Stimulated activated CD4-positive, alpha-beta T cell treated with anti-CD3 and anti-CD28 coated beads, Interleukin-2, amount 100 ng/mL, for 48 hours (primary cell): ENCODE measurements at places on chromosomes 6 and 20.

- DNase-seq, result no peak
Measured at GRCh38 chr20:25218492-25218891, 23.0 kb downstream of the ENTPD6 start.

DNA sequence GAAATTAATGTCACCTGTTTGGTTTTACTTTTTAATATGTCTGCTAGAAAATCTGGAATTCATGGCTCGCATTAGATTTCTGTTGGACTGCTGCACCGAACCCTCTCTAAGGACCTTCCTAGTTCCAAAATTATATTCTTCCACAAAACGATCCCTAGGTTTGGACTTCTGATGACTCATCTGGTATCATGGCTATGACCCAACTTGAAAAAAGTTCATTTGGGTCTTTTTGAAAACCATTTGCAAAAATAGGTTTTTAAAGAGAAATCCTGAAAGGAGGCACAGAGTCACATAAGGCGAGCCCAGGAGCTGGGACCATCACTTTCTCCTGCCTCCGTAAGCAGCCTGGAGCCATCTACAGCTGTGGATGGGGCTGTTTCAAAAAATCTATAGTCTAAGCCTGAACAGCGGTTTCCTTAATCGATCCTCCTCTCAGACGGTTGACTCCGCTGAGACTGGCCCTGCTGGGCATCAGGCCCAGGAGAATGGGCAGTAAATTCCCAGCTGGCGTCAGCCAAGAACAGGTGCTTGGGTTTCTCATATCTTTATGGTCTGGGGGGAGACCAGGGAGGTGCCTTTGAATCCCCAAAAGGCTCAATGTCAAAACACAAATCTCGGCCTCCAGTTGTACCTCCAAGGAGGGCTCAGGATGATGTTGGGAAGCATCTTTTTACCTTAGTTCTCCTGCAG is 44.6 kb downstream of the SLC24A3 start:
- no peak for DNase-seq

GRCh38 chr6:39812853-39813533 is 20.8 kb downstream of the DAAM2 start:
- no peak for DNase-seq

DNA sequence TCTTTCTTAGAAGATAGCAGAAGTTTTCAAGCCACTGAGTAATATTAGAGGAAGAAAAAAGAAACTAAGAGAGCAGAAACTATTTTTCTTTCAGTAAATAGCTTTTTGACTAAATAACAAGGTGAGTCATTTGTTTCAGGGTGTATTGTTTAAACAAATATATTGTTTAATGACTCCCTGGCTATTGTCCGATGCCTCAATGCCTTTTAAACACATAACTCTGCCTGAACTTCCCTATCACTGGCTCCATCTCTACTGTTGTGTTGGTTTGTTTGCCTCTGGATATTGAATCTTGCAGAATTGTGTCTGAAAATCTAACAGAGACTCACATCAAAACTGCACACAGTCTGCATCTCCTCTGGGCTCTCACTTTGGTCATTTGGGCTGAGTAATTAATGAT is 19.6 kb upstream of the CLIC5 start:
- DNase-seq, result no peak

DNA sequence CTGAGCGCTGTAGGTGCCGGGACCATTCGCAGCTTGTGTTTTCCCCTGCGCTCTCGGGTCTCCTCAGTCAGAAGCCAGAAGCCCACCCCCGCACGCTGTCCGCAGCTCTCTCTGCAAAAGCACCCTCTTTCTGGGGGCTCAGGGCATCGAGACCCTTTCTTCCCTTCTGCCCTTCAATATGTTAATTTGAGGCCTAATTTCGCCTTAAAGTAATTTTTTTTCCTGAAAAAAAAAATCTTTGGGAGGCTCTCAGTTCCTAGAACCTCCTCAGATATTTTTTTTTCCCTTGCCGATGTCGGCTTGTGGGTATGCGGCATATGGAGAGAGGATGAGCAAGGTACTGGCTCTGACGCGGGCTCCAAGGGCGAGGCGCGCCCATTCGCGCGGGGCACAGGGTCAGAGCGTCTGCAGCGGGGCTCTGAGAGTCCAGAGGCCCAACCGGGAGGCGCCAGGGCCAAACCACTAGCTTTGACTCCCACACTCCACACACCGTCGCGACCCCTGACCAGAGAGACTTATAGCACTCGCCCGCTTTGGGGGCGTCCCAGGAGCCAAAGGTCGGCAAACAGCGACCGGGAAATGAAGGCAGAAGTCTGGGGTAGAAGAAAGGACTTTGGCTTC is 893 bp downstream of the PRDM13 start:
- no peak for DNase-seq

- DNase-seq, result no peak
Measured at GRCh38 chr6:40960742-40961430, 78.1 kb downstream of the UNC5CL start.

GRCh38 chr6:3809982-3810381 is 39.2 kb upstream of the FAM50B start:
- no peak for DNase-seq

GRCh38 chr20:63567386-63568169 is 6.5 kb downstream of the HELZ2 start:
- peak; percentile 39 for DNase-seq

DNA sequence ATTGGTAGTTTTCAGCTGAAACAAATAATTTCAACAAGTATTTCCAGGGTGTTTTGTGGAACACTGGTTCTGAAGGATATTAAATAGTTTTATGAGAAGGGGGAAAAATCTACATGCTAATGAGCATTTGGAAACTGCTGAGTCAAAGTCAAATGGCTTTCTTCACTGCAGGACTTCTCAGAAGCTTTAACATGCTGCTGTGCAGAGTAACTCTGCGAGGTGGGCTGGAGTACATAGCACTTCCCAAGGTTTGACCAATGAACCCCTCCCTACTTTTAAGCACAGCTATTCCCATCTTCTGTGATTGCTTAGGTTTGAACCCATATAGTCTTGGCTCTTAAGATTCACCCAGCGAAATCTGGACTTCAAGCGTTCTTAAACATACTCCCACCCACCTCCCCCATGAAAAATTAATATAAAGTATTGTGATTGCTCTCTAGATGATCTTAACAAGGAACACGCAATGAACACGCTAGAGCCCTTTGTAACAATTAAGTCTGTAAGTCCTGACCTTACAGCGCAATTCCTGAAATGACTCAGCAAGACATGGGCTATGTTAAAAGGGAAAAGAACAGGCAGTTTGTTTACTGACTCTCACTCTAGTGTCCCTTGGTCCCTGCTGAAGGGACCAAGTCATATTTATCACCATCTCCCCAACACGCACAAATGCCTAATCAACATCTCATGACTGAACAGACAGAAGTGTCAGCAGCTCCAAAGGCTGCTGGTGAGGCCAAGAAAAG is 105.2 kb downstream of the NFATC2 start:
- no peak for DNase-seq

DNA sequence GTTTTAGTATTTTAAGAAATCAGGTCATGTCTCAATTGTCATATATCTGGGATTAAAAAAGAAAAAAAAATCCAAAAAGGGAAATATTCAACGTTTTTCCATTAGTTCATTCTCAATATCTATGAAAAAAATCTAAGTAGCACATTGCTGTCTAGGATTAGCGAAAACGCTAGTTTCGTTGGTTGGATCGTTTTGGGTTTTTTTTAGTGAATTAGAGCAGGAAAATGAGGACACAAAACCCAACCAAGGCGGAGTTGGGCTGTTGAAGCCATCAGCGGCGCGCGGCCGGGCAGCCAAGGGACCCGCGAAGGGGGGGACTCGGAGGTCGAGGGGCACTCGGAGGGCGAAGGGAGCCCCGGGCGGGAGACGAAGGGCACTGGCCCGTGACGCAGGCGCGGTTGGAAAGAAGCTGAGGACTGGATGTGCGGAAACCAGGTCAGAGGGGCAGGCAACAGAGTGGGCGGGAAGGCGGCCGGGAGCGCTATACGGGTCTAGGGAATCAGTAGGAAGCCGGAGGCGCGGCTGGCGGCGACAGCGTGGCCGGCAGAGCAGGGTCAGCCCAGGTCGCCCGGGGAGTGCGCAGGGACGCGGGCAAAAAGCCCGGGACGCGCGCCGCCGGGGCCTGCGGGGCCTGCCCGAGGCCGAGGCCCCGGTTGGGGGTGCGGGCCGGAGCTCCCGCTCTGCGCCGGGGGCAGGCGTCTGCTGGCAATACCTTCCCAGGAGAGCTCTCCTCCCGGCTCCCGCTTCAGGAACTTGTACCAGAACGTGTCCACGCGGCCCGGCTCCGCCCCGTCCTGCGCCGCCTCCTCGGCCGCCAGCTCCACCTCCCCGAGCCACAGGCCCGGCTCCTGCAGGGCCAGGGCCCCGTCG is 599 bp downstream of the EPM2A start:
- peak; percentile 61 for DNase-seq

DNA sequence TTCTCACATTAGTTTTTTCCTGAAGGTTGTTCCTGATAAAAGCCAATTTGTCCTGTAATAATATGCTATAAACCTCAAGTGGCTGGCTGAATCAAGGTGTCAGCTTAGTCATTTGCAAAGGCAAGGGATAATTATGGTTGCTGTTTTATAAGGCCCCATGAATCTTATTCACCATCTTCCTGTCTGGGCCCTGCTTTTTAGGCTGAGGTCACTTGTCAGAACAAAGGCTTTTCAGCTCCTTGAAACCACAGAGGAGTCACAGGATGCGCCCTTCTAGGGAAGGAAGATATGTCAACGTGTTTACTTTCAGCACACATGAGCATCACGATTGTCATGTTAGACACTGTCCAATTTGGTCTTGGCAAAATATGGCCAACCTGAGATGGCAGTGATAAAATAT is 64.8 kb upstream of the NAA20 start:
- DNase-seq, result no peak

- DNase-seq, result peak; percentile 97
Measured at GRCh38 chr20:31723319-31724078, 831 bp upstream of the BCL2L1 start.

DNA sequence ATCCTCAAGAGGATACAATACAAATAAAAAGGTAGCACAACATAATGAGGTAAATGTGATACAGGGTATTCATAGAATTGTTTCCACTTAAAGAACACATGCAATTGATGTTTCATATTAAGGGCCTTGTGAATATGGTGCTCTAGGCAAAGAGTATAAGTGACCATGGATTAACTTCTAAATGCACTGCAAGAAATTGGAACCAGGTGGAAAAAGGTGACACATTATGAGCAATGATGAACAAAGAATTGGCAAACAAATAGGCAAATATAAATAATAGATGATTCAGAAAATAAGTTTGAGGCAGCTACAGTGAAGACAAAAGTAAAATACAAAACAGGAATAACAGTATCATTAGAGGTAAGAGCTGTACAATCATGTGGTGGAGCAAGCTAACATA is 192.0 kb downstream of the GRIK2 start:
- DNase-seq, result no peak

DNA sequence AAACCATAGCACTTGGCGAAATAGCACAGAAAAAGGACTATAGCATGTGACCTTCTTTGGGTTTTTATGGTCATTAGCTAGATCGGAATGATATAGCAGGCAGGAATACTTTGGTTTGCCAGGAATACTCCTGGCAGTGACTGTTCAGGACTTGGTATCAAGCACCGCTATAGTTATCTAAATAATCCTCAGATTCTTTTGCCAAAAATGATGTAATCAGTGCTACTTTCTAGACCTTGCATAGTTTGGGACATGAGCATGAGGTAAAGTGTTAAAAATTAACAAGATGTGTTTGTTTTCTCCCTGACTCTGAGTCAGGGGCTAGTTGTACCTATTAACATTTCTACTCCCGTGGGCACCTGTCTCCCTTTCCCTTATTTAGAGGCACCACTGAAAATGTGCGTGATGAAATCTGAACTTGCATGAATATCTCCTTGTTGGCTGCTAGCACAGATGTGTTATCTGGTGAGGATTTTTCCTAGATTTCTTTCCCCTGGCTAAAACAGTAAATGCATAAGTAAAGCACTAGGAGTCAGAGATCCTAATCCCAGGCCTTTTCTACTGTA is 511.0 kb downstream of the CDKAL1 start:
- no peak for DNase-seq

GRCh38 chr20:47150403-47151152 is 205.9 kb downstream of the ZMYND8 start:
- DNase-seq, result no peak

- no peak for DNase-seq
Measured at GRCh38 chr20:29687438-29687837, 1570.0 kb upstream of the DEFB115 start.

DNA sequence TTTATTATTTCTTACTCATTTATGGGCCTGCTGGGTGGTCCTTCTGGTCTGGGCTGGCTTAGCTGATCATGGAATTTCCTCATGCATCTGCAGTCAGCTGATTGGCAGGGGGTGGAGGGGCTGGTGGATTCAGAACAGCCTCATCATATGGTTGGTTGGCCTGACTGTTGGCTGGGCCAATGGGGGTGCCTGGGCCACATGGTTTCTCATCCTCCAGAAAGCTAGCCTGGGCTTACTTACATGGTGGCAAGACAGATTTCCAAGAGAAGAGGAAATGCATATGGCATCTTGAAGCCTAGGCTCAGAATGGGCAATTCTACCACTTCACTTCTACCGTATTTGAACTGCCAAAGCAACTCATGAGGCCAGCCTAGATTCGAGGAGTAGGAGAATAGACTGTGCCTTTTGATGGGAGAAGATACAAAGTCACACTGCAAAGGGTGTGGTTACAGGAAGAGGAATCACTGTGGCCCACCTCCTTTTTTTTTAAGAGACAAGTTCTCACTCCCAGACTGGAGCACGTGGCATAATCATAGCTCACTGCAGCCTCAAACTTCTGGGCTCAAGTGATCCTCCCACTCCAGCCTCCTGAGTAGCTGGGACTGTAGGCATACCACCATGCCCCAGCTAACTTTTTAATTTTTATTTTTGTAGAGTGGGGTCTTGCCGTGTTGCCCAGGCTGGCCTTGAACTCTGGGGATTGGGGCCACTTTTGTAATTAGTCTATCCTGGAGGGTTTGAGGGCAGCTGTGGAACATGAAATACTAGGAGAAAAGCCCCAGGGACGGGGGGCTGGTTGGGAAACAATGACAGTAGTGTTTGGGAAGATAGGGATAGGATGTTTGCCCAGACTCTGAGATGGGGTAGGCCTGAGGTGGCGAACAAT is 47.6 kb upstream of the RNF24 start:
- DNase-seq, result no peak

GRCh38 chr6:149782337-149782736 is 32.8 kb downstream of the PCMT1 start:
- no peak for DNase-seq

GRCh38 chr6:164415832-164416563 is 893.4 kb downstream of the C6orf118 start:
- DNase-seq, result no peak

GRCh38 chr6:158835616-158836221 is 16.6 kb upstream of the EZR start:
- no peak for DNase-seq

GRCh38 chr20:59240006-59240405 is 60.4 kb upstream of the EDN3 start:
- DNase-seq, result no peak
